Dermis microvascular lymphatic vessel endothelial cell (primary cell): ENCODE measurements at places on chromosomes 12 and 14. TPM values are rescaled to one million over a fixed set of nuclear protein-coding genes. Genes with fewer than 3 reads are reported as not detected.

KIF21A gene
- 5.3 and 5.9 TPM in 2 replicates for total RNA-seq

KRT85 gene
- not detected in 2 replicates for total RNA-seq

- DNase-seq, result no peak
Measured at GRCh38 chr12:42422785-42423184, 96.8 kb downstream of the PPHLN1 start.

GRCh38 chr14:77204459-77204771 is 22.8 kb downstream of the TMEM63C start:
- no peak for DNase-seq

GRCh38 chr14:69152181-69152901 is 578 bp downstream of the DCAF5 start:
- DNase-seq, result peak; percentile 27

DNA sequence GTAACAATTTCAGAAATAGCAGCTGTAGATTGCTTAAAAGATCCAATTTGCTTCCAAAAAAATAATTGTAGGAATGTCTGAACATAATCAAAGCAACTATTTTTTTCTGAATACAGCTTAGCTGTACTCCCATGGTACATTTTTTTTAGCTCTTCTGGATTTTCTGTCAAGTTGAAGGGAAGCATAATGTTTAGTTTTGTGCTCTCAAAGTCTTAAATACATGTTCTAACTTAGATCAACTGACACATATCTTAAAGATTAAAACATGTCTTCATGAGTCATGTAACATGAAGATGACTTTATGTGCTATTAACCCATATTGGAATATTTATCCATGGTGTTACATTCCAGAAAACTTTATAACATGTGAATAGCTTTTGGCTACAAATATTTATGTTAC is 255.7 kb downstream of the BTG1 start:
- DNase-seq, result no peak

GRCh38 chr14:36768638-36769337 is 107.1 kb downstream of the PAX9 start:
- no peak for DNase-seq

DNA sequence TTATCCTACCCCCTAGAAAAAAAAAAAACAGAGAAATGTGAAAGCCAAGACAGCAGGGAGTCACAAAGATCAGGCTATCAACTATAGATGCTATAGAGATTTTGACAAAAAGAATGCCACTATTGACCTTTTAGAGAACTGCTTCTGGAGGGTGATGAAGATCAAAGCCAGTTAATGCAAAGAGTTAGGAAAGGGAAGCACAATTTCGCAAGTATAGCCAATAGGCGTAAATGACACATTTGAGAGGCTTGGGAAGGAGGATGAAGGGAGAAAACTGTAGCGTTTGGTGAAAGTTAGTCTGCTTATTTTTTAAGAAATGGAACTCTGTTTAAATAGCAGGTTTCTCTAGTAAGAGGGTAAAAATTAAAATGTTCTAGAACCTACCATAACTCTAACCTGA is 190.7 kb downstream of the DUSP6 start:
- DNase-seq, result no peak
